WERI-Rb-1 (cell line): ENCODE measurements at places on chromosomes 11 and 22.
A peak's percentile ranks its signal among the peaks of the same experiment; 100 is the strongest.

GRCh38 chr11:123519055-123519796 lies 89.2 kb downstream of the GRAMD1B start:
- peak; percentile 74 for DNase-seq

- no peak for DNase-seq
Observed at GRCh38 chr11:47314992-47315391, 37.5 kb downstream of the MYBPC3 start.

DNA sequence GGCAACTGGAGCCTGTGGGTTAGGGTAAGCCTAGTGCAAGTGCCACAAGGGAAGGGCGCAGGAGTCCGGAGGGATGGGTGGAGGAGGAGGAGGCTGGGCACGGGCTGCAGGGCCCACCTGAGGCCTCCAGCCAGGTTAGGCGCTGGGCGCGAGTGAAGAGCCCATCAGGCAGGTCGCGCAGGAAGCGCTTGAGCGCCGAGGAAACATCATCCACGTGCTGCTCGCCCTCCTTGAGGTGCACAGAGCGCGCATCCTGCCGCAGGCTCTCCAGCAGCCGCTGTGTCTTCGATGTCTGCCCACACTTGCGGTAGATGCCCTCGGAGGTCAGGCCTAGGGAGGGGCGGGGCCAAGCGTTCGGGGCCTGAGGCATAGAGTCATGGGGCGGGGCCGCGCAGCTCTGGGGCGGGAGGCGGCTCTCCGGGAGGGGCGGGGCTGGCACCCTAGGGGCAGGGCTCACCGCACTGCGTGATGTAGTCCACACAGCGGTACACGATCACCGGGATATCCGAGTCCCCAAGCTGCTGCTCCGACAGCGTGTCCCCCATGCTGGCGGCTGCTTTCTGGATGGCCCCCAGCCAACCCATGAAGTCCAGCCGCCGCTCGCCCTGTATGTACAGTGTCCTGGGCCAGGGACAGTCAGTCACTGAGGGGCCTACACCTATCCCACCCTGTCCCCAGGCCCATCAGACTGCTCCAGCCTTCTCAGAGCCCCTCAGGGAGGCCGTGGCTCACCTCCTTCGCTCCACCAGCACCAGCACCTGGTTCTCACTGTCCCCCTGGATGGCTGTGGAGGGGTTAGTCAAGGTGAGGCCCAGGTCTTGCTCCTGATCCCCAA lies 22.9 kb upstream of the PDE2A start:
- no peak for DNase-seq

GRCh38 chr22:47738472-47739013 lies 976.1 kb downstream of the TBC1D22A start:
- no peak for DNase-seq

- DNase-seq, result no peak
Observed at GRCh38 chr11:17601676-17602075, 54.6 kb downstream of the OTOG start.
